Frontal cortex (tissue), 4 donors: ENCODE measurements at places on chromosomes 11 and 22.

GRCh38 chr22:49057910-49058309 is 769.8 kb downstream of the BRD1 start:
- no peak for DNase-seq

DNA sequence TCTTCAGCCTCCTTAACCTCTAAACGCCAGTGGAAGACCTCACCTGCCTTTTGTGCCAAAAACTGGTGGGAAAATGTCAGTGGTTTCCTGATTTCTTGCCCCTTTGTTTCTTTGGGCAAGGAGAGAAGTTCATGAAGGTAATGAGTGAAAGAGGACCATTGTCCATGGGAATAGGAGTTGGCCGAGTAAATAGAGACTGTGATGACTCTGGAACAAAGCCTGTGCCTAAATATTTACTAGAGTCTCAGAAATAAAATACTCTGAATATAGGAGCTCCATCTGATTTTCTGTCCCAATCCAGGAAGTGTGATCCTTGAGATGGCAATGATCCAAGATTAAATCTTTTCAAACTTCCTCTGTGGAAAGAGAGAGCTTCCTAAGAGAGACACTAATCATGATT is 12.0 kb downstream of the SLC5A1 start:
- DNase-seq = no peak

DNA sequence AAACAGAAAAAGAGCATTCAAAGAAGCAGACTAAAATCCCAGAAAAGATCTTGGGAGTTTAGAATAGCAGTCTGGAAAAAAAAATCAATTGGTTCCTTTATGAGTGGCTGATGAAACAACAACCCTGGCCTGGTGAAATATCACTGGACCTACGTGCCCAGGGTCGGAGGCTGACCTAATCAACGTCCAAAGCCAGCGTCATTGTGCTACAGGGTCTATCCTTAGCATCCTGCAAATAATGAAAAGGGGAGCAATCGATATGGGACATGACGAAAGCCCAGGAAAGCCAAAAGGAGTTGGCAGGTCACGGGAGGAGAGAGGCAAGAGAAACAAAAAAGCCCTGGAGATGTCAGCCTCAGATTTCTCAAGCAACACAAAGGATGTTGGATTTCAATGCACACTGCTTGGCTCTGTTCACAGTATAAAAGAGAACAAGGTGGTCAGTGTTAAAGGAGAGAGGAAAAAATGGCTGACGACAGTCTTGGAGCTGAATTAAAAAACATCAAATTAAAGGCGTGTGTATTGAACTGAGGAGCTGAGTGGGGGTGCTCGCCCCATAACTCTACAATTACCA is 148.8 kb downstream of the BLID start:
- no peak for DNase-seq

DNA sequence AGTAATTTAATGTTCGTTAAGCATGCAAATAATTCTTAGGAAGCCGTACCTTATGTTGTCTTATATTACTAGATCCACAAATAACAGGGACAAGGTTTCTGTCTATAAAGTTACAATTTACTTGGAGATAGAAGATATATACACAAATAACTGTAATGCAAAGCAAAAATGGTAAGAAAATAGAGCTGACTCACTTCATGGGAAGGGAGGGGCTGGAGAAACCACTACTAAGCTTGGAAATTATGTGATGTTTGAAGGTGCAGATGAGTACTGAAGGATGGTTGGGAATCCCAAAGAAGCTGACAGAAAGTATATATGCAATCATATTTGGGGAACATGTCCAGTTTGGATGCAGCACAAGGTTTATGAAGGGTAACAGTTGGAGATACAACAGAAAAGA is 4.0 kb downstream of the NPAT start:
- no peak for DNase-seq

DNA sequence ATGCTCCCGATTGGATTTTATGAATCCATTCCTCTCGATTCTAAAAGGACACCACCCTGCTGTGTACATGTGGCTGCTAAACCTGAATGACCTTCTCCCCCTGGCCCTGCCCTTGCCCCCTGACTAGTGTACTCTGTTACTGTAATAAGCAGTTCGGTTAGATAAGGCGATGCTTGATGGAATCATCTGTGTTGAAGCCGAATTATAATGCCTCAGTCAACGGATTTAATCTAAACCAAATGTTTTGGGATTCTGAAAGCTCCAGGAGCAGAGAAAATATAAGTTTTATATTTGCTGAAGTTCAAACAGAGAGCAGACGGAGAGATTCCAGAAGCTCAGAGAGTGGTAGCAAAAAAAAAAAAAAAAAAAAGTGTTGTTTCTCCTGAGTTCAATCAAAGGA is 275.4 kb upstream of the MPPED2 start:
- no peak for DNase-seq

DNA sequence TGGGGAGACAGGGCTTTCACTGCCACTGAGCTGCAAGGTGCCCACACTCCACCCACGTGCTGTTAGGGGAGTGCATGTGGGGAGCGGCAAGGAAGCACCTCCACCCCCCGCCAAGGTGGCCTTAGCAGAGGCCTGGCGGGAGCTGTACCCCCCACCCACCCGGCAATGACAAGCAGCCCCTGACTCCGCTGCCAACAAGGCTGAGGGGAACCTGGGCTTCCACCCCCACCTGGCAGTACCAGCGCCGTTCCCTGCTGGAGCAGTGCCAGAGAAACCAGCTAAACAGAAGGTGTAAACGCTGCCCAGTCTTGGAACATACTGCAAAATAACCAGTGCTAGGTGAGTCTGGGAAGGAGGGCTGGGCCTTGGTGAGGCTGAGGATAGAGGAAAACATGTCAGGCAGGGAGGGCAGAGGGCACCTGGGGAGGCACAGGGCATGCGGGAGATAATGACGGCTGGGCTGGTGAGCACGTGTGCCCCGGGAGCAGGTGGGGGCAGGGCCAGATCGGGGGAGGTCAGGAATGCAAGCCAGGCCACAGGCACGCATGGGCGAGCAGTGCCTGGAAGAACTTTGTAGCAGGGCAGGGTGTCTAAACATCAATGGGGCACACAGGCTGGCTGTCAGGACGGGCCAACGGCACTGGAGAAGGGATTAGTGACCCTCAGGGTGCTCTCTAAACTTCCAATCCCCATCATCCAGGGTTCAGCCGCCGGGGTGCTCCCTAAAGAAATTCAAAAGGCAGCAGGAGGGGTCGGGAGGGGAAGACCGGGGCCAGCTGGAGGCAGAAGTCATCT is 6.6 kb downstream of the CERK start:
- DNase-seq = no peak

- no peak for DNase-seq
Measured at GRCh38 chr22:48712558-48713271, 1115.0 kb downstream of the BRD1 start.

DNA sequence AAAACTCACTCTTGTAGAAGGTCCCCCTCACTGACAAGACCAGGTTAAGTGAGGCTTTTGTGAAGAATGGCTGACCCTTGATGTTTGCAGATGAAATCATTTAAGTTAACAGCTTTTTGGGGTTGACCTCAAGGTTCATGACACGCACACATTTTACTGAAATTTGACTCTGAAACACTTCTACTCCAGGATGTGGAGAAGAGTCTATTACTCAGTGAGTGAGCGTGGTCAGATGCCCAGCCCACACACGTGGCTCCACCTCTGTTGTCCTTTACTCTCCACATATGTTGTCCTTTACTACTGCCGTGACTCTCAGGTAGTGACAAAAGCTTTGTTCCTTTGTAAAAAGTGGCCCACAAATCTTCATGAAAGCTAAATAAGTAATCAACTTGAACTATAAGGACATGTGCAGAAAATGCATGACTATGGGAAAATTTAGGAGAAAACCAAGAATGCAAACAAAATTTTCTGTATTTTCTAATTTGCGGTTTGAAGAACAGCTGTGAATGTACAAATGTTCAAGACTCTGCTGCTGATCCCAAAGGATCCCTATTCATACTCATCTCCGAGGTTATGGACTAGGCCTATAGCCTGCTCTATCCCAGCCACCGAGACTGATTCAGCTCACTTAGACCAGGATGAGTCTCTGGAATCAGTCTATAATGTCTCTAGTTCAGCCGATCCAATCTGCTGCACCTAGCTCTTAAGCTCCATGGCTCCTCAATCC is 22.4 kb downstream of the XRRA1 start:
- DNase-seq = no peak

GRCh38 chr11:11332141-11332710 is 20.8 kb downstream of the CSNK2A3 start:
- no peak for DNase-seq

DNA sequence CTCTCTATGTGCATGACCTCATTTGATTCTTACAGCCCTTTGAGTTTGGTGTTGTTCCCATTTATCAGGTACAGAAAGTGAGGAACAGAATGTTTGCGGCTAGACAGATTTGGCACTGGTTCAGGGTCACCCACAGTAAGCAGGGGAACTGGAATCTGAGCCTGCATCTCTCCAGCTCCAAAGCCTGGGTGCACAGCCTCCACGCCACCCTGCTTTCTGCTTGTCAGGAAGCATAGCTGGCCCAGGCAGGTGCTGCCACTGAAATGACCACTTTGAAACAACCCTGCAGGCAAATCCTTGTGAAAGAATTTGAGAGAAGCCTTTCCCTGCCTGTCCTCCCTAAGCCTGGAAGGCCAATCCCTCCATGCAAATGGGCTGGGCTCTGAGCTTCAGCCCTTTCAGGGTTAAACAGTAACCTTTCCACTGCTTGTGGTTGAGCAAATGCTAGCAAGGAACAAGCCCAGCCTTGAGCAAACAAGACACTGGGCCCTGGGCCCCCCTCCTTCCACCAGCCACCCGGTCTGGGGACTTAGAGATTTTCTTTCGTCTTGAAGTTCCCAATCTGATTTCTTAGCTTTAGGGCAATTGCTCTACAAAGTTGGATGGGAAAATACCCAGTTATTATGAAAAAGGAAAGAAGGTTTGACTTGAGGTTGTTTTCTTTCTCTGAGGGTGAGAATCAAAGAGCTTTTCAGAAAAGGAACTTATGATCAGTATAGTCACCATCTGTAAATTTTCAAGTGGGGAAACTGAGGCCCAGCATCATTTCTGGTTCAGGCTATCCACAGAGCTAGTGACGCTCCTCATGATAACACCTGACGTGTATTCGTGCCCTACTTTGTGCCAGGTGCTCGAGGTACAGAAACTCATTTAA is 19.4 kb downstream of the EHF start:
- no peak for DNase-seq

DNA sequence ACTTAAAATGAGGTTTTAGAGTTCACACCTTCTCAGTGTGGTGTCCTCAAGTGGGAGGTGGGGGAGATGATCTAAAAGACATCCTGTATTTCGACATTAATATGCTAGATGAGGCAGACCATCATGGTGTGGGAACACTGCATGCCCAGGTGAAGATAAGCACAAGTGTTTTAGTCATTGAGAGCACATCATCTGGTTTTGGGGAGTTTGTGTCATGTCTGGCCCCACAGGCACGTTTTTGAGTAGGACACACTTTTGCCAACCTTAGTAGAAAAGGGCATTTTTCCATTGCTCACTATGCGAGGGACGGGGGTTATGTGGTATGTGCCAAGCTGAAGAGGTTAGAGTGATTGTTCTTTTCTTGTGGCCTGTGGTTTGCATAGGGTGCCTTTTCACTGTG is 189.3 kb downstream of the DBX1 start:
- no peak for DNase-seq

- no peak for DNase-seq
Measured at GRCh38 chr11:19923626-19924025, 211.0 kb downstream of the NAV2 start.

DNA sequence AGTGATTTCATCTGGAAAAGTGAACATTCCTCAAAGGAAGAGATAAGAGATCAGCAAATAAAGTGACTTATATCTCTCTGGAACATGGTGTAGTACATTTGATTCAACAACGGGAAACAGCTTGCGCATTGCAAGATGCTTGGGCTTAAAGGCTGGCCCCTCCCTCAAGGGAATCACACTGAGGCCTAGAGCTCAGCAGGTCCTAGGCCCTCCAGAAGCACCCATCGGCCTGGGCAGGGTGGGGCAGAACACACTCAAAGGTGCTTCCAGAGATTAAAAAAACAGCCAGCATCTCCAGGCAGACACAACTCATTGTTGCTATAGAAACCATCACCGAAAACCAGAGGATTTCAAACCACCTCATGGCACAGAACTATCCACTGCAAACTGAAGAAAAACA is 69.0 kb upstream of the ARFGAP3 start:
- DNase-seq = no peak

DNA sequence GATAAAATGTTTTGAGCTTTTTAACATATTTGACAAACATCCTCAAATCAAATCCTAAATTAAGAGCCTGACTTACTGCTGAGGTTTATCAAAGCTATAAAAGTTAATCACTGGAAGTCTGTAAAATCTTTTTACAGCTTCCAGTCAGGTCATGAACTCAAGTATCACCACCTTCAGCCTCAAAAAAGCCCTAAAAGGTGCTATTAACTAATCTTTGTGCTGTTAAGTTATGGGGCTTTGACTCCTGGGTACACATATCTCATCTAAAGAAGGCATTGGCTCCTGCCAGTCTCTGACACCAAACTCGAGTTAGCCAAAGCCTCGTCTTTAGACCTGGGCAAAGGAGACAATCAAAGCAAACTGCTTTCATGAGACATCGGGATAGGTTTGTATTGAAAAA is 34.0 kb upstream of the CBX6 start:
- DNase-seq = no peak

DNA sequence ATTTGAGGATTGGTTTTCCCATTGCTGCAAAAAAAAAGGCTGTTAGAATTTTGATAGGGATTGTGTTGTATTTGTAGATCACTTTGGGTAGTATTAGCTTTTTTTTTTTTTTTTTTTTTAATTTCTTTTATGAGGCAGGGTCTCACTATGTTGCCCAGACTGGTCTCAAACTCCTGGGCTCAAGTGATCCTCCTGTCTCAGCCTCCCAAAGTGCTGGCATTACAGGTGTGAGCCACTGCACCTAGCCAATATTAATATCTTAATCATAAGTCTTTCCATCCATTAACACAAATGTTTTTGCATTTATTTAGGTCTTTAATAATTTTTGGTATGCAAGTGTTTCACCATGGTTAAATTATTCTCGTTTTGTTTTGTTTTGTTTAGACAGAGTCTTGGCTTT is 23.0 kb upstream of the AIFM3 start:
- DNase-seq = no peak

- DNase-seq = peak; percentile 44
Measured at GRCh38 chr22:36201630-36202319, at the start of gene APOL4. APOL4 (minus strand) TSS chr22:36201809; CDS start chr22:36201734, 75 bp downstream.

DNA sequence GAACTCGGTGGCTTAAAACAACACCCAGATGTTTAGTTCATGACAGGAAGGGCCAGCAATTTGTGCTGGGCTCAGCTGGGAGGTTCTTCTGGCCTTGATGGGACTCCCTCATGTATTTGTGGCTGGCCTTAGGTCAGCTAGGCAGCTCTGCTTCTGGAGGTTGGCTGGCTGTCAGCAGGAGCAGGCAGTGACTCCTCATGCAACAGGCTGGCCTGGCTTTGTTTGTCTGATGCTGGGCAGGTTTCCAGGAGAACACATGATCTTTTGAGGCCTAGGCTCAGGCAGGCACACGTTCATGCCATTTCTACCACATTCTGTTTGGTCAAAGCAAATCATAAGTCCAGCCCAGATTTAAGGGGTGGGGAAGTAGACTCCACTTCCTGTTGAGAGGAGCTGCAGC is 571.2 kb downstream of the TBC1D22A start:
- DNase-seq = no peak

- no peak for DNase-seq
Measured at GRCh38 chr22:17303441-17303839, 65.8 kb upstream of the CECR2 start.
